Cardiac septum (tissue), 1 donor: ENCODE measurements at places on chromosomes 3 and 15.

DNA sequence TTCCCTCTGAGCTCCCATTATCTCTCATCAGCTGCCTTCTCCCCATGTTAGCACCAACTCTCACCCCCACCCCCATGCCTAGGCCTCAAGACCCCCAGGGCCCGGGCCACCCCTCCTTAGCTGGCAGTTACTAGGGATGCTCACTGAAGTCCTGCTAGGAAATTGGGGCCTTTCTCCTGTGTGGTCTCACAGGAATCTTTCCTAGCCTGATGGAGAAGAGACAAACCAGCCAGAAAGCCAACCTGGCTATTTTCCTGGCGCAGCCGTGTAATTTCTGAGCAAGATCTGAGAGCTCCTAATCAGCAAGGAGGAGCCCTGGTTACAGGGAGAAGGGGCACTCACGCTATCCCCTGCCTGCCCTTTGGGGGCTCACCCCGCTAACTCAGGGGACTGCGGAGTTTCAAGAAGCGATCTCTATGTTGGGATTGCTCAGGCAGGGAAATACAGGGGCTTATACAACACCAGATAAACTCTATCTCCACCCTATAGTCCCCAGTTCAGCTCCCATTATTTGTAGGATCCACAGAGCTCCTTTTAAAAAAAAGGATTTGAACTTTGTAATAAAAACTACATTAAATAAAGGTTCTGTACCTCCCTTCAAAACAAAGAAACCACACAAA lies 25.2 kb downstream of the NR2F2 start:
- DNase-seq = peak; percentile 64

- no peak for DNase-seq
Measured at GRCh38 chr3:152309535-152310307, 41.0 kb downstream of the MBNL1 start.

DNA sequence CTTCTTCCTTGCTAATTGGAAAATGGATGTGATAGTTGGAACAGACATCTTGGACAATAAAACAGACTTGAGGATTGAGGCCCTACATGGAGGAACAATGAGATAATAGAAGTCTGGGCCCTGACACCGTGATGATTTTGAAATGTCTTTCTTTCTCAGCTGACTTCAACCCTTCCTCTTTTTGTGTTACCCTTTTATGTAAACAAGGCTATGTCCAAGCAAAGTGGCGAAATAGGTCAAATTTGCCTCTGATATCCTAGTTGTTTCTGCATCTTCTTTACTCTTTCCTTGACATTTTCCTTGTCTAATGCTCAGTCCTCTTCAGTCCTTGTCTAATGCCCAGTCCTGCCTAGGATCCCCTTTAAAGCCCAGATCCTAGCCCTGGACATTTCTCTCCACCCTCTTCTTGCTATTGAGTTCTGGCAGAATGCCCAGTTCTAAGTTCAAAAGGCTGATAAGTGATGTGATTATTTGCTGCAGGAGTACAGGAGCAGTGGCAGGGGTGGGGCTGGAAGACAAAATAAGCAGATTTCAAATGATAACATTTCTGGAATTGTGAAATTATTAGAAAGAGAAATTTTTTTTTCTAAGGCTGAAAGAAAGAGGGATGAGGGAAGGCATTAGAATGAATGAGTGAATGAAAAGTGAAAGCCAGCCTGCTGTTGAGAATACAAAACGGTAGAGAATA lies 6.5 kb upstream of the VPS8 start:
- DNase-seq = no peak

GRCh38 chr3:173096140-173096539 lies 44.9 kb downstream of the SPATA16 start:
- DNase-seq = no peak

GRCh38 chr3:114370537-114371174 lies 76.8 kb downstream of the TIGIT start:
- DNase-seq = no peak

GRCh38 chr15:77347197-77347596 lies 72.7 kb downstream of the PEAK1 start:
- DNase-seq = no peak

DNA sequence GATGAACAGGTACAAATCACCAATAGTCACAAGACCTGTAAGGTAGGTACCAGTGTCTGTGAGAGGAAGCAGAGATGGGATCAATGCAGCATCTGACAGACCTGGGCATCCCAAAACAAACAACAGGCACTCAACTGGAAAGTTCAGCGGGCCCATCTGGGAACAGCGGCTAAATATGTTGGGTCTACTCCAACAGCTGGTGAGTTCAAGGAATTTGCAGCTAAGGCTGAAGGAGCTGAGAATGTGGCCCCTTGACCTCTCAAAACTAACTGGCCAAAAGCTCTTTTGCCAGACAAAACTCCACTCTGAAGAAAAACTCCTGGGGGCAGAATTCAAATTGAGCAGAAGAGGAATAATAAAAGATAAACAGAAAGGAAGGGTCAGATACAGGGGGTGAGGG lies 24.4 kb downstream of the AVEN start:
- DNase-seq = no peak

DNA sequence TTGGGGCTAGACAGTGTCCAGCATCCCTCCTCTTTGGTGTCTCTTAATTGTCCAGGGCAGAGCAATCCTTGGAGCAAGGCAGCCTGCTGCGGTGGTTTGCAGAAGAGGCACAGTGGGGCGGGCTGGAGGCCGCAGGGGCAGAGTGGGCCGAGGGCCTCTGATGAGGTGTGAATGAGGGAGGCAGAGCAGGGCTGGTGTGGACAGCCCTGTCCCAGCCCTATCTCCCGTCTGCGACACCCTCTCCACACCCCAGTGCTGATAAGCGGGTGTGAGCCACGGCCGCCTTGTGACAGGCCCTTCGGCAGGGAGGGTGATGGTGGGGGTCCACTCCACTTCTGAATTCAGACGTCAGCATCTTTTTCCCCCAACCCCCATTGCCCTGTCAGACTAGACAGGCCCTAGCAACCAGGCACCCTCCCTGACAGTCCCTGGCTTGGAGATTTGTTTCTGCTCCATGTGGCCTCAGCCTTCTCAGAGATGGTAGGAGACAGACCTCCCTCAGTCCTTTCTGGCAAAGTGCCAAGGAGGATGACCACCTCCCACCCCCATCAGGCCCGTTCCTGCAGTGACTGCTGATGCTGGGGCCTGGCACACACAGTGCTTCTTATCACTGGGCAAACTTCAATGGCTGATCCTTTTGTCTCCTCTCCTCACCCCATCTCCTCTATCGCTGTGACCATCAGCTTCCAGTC lies 37.3 kb downstream of the EXOG start:
- DNase-seq = peak; percentile 90

DNA sequence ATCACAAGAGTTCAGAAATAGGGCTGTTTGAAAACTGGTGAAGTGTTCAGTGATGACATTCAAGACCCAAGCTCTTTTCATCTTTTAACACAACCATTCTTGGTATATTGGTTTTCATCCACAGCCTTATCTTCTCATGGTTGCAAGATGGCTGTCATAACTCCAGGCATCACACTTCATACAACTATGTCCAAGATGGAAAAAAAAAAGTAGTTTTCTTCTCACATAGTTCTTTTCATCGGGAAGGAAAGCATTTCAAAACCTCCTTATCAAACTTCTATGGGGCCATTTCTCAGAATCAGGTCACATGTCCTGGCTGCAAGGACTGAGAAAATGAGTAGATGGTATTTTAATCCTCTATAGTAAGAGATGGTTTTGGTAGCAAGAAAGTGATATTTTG lies 21.1 kb upstream of the MFSD1 start:
- no peak for DNase-seq

DNA sequence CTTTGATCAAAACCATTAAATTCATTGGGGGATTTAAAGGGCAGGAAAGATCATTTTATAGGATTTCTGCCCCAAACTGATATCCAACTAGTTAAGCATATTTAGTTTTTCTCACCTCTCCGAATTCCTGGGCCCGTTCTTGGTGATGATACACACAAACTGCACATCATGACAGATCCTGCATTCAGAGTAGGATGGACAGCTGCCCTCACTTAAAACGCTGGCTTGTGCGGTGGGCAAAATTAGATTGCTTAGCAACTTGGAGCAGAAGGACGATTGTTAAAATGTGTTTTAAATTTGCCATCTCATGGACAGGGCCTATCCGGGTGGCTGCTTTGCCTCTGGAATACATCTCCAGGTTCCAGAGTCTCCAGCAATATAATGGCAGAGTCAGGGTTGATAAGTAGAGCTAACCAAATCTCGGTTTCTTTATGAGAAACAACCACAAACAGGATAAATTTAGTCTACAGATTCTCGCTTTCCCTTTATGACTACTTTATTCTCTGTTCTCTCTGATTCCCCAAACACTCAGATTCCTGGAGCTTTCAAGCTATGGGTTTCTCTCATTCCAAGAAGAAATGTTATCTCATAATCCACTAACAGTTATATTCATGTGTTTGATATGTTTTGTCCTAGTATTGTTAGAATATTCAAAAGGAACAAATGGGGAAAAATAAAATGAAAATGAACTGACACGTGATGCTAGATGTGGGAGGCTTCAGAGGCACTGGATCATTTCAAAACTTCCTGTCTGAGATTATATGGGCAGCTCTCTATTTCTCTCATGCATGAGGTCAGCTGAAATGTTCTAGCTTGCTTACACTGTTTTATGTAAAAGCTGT lies 1014.1 kb upstream of the SEMA6D start:
- DNase-seq = no peak

GRCh38 chr15:101521591-101521990 lies 32.1 kb upstream of the PCSK6 start:
- DNase-seq = no peak

GRCh38 chr3:127693336-127693843 lies 20.6 kb downstream of the ABTB1 start:
- peak; percentile 15 for DNase-seq

DNA sequence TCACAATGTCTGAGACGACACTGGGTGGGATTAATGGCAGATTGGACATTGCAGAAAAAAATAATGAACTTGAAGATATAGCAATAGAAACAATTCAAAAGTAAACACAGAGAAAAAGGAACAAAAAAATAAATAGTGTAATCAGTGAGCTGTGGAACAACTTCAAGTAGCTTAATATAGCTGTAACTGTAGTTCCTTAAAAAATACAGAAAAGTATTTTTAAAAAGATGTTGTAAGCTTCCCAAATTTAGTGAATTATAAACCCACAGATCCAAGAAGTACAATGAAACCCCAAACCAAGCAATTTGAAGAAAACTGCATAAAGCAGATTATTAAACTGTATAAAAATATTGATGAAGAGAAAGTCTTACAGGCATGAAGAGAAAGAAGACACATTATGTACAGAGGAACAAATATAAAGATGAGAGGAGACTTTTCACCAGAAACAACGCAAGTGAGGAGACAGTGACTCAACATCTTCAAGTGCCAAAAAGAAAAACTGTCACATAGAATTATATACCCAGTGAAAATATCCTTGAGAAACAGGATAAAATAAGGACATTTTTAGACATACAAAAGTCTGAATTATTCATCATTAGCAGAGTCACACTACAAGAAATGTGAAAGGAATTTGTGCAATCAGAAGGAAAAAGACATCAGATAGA lies 176.4 kb downstream of the NFKBIZ start:
- no peak for DNase-seq

GRCh38 chr3:183490211-183490601 lies 61.8 kb upstream of the MCF2L2 start:
- DNase-seq = no peak

- no peak for DNase-seq
Measured at GRCh38 chr3:188246905-188247304, 92.9 kb downstream of the LPP start.

DNA sequence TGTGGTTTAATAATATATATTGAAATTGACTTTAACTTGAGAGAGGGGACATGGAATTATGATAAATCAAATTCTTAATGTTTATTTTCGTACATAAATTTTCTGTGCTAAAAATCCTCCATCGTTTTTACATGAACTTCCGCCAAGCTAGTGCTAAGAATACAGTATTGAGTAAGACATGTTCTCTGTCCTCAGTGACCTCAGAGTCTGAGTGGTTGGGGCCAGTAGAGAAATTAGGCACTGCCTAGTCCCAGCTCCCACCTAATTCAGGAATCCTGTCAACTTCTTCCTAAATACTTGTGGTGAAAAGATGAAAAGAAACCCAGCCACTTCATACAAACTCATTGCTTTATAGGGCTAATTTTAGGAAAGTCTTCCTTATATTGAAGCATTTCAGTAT lies 110.3 kb downstream of the PPP2R3A start:
- DNase-seq = no peak

DNA sequence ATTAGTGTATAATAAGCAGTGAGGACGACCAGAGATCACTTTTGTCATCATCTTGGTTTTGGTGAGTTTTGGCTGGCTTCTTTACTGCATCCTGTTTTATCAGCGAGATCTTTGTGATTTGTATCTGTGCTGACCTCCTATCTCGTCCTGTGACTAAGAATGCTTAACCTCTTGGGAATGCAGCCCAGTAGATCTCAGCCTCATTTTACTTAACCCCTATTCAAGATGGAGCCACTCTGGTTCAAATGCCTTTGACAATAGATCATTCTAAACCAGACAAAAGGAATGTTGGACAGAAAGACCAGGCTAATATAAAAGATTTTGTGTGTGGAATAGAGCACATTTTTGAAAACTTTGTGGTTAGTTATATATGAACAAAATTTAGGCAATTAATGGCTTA lies 618.5 kb upstream of the BCHE start:
- no peak for DNase-seq

DNA sequence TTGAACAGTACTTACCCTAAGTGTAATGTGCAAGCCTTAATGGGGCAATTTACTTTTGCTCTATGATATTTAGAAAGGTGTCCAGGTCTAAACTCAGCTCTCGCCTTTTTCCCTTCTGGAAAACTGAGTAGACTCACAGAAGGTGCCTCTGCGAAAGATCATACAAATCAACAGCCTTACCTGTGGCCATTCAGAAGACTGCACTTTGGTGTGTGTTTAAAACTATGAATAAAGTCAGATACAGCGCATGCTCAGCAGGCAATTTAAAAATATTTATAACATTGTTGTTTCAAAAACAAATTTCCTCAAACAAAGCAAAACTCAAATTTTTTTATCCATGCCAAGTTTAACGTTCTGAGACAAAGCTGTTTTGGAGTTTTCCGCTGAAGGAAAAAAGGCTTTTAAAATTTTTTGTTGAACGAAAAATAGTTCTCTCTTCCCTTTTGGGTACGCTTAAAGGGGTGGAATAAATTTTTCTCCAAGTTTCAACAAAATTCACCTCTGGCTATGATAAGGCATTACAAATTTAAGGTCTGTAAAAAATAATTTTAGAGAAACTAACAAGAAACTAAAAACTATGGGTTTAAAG lies 156.3 kb downstream of the TIGIT start:
- no peak for DNase-seq

DNA sequence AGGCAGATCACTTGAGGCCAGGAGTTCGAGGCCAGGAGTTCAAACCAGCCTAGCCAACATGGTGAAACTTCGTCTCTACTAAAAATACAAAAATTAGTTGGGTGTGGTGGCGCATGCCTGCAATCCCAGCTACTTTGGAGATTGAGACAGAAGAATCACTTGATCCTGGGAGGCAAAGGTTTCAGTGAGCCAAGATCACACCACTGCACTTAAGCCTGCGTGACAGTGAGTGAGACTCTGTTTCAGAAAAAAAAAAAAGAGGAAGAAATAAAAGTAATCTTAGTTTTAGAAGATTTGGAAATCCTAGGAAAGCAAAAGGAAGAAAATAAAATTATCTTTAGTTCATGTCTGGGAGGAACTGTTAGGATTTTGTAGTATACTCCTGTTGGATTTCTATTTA lies 77.2 kb downstream of the IL12A start:
- no peak for DNase-seq

- no peak for DNase-seq
Measured at GRCh38 chr15:29099131-29099880, 170.3 kb downstream of the NSMCE3 start.

GRCh38 chr15:60634815-60635214 lies 155.9 kb upstream of the ICE2 start:
- DNase-seq = no peak

GRCh38 chr3:157464321-157464720 lies 27.7 kb downstream of the PTX3 start:
- no peak for DNase-seq
